ENCODE measurements at places on chromosomes 7 and 10.
A peak's percentile ranks its signal among the peaks of the same experiment; 100 is the strongest.

GRCh38 chr10:122463466-122464249 lies 2.3 kb downstream of the HTRA1 start:
- no peak for DNase-seq

DNA sequence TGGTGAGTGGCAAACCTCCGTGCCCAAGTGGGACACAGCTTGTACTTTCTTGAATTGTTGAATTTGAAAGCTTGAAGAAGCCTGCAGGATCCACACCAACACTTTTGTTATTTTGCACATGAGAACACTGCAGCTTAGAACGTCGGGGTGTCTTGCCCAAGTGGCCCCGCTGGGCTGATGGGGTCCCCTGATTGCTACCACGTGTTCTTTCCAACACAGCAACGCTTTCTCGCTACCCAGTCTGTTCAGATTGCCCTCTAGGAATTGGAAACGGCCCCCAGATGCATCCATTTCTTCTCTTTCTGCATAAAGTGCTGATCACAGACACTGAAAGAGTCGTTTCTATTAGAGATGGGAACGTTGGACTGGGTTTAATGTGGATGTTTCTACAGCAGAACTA lies 268.5 kb downstream of the ADARB2 start:
- no peak for DNase-seq

DNA sequence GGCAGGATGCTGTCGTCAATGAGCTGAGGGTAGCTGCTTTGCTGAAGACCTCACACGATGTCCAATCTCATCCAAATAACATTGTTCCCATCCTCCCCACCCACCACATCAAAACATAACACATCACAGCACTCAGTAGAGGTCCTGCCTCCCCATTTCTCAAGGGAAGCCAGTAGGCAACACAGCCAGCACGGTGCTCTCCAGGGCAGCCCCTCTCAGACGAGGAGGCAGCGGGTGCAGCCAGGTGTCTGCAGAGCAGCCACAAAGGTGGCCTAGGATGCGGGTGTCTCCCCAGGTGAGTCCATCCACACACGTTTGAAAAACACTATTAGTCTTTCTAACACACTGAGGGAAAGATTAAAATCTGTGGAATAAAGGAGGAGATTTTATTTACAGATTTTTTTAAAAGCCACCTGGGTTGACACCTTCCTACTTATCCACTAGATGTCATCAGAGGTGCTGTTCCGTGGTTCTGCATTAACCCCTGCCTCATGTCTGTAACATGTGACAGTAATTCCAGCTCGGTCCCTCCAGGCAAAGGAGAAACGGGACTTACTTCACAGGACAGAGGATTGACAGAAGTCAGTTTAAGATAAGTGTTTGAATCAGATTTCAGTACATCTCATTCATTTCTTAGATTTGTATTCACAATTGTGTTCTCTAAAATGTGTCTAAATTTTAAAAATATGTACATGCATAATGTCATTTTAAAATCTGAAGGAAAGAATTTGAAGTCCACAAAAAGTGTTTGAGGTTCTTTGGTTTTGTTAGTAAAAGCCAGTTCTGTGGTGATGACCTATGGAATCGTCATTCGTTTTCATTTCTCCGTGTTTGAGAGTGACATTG lies 68.0 kb downstream of the LANCL2 start:
- DNase-seq, result no peak

GRCh38 chr10:86693275-86693674 lies 25.0 kb downstream of the LDB3 start:
- DNase-seq, result no peak

DNA sequence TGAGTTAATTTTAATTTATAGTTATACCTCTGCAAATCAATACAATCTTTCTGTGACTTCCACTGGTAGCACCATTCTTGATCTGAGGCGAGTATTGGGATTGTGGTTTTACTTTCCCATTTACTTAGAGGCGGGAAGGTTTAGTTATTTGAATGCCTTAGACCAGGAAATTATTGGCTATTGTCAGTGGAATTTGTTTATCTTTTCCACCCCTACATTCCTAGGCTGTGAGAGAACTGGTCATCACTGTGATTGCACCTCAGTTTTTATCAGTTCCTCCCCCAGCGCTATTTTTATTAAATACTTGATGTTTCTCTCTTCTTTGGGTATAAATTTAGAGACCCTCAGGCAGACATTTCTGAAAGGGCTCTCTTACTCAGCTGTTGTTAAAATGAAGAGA lies 29.9 kb downstream of the CDK14 start:
- DNase-seq, result no peak

DNA sequence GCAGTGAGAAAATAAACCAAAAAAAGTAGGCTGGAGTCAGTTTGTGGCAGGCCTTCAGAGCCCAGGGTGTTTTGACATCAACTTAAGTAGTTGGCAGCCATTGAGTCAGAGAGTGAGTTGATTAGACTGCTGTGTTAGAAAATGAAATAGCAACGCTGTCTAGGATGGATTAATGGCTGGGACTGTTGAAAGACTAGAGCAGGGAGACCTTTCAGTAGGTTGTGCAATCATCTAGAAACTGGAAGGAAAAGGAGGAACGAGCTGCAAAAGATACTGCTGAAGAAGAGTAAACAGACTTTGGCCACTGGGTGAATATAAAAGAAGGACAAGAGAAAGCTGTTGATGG lies 28.6 kb upstream of the TRIL start:
- DNase-seq, result no peak

DNA sequence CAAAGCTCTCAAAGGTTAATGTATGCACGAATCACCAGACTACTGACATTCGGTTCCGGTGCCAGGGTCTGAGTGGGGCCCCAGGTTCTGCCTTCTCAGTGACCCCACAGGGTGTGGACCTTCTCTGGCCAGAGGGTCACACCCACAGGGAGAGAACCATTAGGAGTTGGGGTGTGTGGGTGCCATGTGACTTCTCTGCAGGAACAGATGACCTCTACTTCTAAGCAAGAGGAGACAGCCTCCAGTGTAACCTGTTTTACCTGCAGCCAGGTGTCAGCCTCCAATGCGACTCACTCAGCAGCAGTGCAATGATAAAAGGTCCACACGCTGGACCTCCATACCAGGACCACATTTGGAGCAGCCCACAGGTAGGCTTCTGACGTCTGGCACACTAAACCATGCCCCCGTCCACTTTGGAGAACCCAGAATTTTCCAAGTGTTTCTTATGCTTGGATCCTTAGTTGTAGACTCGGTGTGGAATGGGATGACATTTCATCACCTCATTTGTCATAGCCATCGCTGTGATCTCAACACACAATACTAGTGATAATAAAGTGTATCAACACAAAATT lies 16.2 kb upstream of the INSIG1 start:
- DNase-seq, result peak; percentile 46
